NCI-H187 treated with DMSO at 0.1 percent for 48 hours (cell line): ENCODE measurements at places on chromosomes 1 and 21.

- DNase-seq, result peak; percentile 35
Measured at GRCh38 chr1:45803299-45803780, at the start of gene MAST2. Gene MAST2, plus strand, starts transcription at chr1:45803612. Its CDS starts 284 bp downstream, at chr1:45803896.

GRCh38 chr1:109803901-109804331, 40.2 kb upstream of the EPS8L3 start:
- DNase-seq, result no peak

DNA sequence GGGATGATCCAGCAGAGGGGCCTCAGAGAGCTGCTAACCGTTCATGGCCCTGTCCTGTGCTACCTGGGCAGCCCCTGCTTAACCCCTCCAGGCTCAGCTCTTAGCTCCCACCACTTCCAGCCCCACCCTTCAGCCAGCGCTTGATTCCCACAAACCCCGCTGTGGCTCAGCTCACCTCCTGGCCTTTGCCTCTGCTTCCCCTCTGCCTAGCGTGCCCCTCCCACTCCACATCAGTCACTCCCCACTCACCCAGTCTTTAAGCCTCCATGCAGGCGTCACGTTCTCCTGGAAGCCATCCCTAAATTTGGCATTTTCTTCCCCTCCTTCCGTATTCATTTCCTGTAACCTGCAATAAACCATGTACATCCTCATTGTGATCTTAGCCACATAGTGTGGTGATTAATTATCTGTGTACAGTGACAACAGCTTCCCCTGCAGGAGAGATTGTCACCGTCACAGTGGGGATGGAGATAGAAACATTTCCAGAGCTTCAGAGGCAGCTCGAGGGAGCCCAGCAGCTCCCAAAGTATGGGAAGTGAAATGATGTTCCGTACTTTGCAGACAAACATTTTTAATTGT, 65.5 kb downstream of the EPHB2 start:
- no peak for DNase-seq

- no peak for DNase-seq
Measured at GRCh38 chr1:9448132-9449109, 90.8 kb upstream of the SLC25A33 start.

DNA sequence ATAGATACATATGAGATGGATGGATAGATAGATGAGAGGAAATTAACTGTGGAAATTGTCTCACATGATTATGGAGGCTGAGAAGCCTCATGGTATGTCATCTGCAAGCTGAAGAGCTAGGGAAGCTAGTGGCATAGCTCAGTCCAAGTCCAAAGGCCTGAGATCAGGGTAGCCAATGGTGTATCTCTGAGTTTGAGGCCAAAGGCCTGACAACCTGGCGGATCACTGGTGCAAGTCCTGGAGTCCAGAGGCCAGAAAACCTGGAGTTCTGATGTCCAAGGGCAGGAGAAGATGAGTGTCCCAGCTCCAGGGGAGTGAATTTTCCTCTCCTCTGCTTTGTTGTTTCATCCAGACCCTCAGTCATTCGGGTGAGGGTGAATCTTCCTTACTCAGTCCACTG, 43.9 kb upstream of the SPOCD1 start:
- DNase-seq, result no peak

- no peak for DNase-seq
Measured at GRCh38 chr1:119958223-119958622, 61.9 kb upstream of the ADAM30 start.

DNA sequence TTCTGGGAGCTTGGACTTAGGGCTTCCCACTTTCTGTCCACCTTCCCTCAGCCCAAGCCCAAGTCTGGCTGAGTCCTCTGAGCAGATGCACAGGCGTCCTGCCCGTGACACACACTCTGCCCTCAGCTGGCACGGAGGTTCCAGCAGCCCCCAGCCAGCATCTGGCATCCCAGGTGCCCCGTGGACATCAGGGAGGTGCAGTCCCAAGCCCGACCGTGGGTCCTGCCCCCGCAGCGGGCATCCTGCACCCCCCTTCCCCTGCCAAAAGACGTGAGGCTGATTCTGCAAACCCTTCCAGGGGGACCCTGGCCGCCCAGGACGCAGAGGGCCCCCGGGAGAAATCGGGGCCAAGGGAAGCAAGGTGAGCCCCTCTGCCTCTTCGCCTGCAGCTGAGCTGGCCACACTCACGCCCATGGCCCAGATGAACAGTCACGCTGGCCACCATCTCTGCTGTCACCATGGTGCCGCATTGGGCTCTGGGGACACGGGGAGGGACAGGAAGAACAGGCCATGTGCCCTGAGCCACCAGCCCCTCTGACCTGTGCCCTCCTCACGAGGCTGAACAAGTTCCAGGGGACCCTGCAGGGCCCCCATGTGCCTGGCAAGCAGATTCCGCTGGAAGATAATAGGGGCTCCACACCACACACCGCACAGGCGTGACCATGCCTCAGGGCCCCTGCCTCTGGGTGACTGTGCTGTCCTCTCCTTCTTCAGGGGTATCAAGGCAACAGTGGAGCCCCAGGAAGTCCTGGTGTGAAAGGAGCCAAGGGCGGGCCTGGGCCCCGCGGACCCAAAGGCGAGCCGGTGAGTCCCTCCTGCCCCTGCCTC, 20.6 kb downstream of the COL6A2 start:
- no peak for DNase-seq

DNA sequence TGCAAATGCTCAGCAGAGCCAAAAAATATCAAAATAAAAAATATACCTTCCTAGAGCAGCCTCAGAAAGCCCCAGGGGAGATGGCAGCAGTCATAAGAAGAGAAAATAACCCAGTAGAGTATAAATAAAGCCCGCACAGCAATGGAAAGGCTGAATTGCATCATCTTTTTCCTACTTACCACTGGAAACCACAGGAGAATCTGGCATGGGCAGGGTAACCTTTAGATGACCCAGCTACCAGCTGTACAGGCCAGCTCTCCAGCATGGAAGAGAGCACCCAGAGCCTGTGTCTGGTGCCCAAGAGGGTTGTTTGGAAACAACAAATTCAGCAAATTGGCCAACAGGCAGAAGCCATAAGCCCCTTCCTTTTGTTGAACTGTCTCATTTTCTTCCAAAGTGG, 253.1 kb downstream of the OMA1 start:
- no peak for DNase-seq

DNA sequence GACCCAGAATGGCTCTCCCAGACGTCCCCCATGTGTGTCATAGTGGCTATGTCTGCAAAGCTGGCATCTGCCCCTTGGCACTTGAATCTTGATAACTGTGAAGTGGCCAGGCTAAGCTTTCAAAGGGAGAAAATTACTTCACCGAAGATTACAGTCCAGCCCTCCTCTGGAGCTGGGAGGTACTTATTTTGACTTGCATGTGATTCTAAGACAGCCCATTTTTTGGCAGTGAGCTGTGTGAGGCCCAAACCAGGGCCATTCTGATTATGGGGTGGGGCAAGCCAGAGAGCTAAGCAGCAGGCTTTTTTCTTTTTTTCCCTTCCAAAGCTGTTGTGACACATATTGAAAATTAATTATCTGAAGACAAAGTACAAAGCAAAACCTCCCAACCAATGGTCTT, 42.1 kb upstream of the C8B start:
- DNase-seq, result no peak

DNA sequence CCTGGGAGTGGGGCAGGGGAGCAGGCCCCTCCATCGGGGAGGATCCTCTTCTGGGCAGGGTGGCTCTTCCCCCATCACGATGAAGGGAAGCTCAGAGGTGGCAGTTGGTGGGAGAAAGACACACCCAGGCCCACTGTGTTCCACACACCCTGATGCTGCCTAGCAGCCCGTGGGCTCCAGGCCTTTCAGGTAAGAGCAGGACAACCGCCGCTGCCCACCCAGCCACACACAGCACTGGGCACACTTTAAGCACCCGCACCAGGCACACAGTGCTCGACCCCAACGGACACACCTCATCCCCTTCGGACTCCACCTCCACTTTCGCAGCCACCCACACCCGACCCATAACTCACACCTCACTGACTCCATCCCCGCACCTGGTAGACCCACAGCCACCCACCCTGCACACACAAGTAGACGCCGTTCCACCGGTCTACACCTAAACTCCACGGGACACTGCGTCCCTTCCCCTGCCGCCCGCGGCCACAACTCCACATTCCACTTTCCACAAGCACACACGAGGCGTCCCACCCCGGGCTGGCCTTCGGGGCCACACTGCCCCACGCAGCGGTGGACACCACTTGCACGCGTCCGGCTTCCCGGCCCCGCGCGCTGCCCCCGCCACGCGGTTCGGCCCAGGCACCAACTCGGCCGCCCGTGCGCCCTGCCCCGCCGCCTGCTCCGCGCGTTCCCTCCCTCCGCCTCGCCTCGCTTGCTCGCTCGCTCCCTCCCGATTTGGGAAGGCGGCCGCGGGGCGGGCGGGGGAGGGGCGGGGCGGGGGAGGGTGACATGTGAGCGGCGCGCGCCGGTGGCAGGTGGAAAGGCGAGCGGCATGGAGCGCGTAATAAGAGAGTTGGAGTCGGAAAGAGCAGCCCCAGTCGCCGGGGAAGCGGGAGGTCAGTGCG, at the start of gene KCNQ4:
Gene KCNQ4, plus strand, starts transcription at position 787 of the 905 bp plus-strand sequence. CDS start 307 bp downstream, outside the sequence.
- no peak for DNase-seq

DNA sequence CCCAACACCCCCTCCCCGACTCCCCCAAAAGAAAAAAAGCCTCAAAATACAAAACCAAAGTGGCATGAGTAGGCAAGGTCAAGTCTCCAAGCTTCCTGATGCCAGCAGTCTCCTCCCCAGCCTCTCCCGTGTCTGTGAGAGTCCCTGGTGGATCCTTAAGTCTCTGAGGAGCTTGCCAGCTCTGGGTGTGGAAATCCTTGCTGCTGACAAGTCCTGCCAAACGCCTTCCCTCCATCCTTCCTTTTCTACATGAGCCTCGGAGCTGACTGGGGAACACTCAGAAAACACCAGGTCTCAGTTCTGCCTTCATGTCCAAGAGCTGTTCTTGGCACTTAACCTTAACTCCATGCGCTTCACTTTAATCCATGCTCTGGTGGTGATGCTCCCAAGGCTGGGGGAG, 3.7 kb upstream of the ETV3L start:
- no peak for DNase-seq

- no peak for DNase-seq
Measured at GRCh38 chr1:25658791-25659431, 42.3 kb downstream of the MAN1C1 start.

DNA sequence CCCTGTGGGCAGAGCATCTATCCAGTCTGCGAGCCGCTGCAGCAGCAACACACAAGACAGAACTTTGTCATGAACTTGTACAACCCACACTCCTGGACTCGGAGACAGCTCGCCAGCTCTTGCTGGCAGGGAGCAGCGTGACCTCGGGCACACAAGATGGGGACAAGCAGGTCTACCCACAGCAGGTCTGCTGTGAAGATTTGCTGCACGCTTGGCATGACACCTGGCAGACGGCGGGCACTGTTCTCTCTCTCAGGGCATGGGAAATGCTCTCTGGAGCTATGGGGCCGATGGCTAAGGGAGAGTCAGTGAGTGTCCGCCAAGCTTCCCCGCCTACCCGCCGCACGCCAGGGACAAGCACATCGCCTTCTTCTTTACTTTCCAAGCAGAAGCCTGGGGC, 90.0 kb downstream of the STUM start:
- no peak for DNase-seq

GRCh38 chr1:67833602-67833940, 304 bp upstream of the GNG12 start:
- no peak for DNase-seq

GRCh38 chr1:17624611-17625233, 85.2 kb downstream of the ARHGEF10L start:
- no peak for DNase-seq

- DNase-seq, result no peak
Measured at GRCh38 chr1:172162236-172162635, 258.2 kb upstream of the C1orf105 start.
